Lung (tissue), 17 donors: ENCODE measurements at places on chromosomes 12 and 14. TPM values are rescaled to one million over a fixed set of nuclear protein-coding genes. Genes with fewer than 3 reads are reported as not detected.

SCNN1A gene
- total RNA-seq = 122 TPM

DNA sequence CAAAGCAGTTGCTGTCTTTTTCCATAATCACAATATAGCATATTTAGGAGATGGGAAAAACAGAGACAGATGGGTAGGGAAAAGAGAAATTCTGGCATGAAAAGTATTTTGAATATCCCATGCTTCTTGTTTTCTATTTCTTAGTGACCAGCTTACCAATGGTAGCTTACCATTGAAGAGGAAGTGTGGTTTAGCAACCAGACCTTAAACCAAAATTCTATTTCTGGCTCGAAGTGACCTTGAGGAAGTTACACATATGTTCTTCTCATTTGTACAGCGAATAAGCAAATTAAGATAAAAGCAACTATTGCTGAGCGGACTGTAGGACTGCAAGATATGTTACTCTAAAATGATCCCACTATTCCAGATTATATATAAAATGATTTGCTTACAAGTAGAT lies 82.9 kb downstream of the FGD4 start:
- no peak for DNase-seq
- no peaks in the 10 kb centered on the region for H3K4me1 ChIP-seq
- H3K4me3 ChIP-seq = no peak overlapping the region
- H3K27ac ChIP-seq = no peak overlapping the region
- no peaks in the 10 kb centered on the region for H3K27me3 ChIP-seq
- no peaks in the 10 kb centered on the region for H3K36me3 ChIP-seq

DNA sequence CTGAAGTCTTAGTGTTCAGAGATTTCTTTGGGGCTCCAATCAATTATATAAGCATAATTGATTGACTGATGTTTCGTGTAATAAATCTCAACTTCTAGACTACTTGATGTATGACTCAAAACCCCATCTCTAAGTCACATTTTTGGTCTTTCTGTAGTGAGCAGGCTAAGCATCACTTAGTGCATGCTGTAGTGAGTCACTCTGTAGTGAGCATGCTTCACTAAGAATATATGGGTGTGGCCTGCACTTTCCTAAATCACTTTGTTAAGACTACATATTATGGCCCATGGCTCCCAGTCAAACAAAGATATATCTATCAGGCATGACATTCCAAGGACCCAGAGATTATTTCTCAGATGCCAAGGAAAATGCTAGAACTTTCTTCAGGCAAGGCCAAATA lies 909.4 kb upstream of the LRFN5 start:
- no peak overlapping the region for H3K27ac ChIP-seq
- no peaks in the 10 kb centered on the region for H3K36me3 ChIP-seq
- DNase-seq = no peak
- no peak overlapping the region for H3K4me3 ChIP-seq
- H3K4me1 ChIP-seq = no peaks in the 10 kb centered on the region

GRCh38 chr12:62575036-62575435 lies 108.4 kb downstream of the MON2 start:
- no peaks in the 10 kb centered on the region for H3K27me3 ChIP-seq
- H3K4me1 ChIP-seq = no peaks in the 10 kb centered on the region
- no peak overlapping the region for H3K4me3 ChIP-seq
- no peak for DNase-seq

DNA sequence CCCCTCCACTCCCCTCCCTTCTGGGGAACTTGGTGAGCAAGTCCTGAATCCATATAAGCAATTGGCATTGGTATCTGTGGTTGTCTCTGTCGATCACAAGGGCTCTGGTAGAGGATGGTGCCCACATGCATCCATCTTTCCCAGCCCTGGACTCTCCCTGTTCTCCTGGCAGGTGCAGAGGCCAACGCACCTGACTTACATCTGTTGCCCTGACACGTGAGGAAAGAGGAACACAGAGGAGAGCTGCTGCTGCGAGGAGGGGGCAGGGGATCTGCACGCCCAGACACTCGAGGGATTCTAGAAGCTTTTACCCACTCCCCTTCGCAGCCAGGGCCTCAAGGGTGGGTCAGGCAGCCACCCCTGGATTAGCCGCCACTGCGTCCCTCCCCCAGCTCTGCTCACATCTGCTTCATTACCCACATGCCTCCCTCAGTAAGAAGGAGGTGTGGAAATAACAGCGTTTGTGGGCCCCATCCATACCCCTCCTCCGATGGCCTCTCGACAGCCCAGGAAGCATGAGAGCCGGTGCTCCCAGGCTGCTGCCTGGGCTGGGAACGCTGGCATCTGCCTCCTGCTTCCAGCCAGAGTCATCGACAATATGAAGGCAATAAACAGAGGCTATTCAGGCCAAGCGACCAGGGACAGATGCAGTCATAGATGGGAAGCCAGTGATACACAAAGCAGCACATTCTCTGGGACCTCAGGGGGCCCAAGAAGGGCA lies 56.5 kb downstream of the KDM2B start:
- peaks cover 4% of the 10 kb centered on the region for H3K36me3 ChIP-seq
- no peak overlapping the region for H3K27ac ChIP-seq
- no peaks in the 10 kb centered on the region for H3K27me3 ChIP-seq
- DNase-seq = no peak
- no peak overlapping the region for H3K4me3 ChIP-seq

DNA sequence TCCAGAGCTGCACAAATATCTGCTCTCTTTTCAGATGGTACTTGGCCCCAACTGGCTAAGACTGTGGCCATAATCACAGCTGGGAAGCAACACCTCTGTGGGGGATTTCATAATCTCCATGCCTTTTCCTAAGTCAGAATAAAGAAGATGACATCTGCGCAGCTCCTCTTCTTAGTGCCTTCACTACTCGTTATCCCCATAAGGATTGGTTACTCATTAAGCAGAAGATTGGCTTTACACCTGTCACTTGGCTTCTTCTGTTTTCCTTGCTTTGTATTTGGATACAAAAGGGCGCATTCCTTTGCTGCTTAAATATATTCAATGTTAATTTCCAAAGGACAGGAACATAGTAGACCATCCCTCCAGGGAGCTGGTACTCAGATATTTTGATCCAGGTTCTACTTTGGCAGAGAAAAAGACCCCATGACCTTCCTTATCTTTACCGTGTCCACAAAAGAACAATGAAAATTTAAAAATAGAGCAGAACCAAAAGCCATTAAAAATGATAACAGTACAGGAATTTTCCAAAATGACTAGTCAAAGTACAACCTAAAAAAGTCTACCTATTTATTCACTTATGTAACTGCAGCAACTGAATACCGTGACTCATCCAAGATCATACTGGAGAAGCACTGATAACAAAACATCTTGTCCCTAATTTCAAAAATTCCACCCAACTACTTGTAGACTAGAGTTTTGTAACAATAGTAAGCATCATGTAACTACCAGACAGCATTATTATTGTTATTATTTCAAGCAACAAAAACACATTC lies 352.3 kb upstream of the TMPO start:
- H3K36me3 ChIP-seq = no peaks in the 10 kb centered on the region
- H3K4me3 ChIP-seq = no peak overlapping the region
- peaks cover 5% of the 10 kb centered on the region for H3K4me1 ChIP-seq
- no peak overlapping the region for H3K27ac ChIP-seq
- no peaks in the 10 kb centered on the region for H3K27me3 ChIP-seq

DNA sequence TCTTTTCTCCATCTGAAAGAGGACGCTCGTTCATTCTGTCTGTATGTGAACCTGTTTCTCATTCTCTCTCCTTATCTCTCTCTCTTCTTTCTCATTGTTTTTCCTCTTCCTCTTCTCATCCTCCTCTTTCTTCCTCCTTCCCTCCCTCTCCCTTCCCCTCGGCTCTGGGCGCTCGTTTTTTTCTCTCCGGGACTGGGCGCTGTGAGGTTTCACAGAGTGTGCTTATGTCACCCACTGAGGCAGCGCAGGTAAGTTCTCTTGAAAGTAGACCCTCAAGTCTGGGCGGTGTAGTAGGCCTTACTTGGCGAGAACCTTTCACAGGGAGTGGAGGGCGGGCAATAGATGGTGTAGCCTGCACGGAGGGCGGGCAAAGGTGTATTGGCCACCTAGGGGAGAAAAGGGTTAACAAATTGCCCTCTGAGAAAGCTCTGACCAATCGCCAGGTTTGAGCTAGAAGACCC lies 4.5 kb upstream of the SIX1 start:
- H3K27me3 ChIP-seq = peaks cover 3% of the 10 kb centered on the region
- H3K4me3 ChIP-seq = no peak overlapping the region
- DNase-seq = no peak
- no peak overlapping the region for H3K27ac ChIP-seq
- no peaks in the 10 kb centered on the region for H3K36me3 ChIP-seq
- no peaks in the 10 kb centered on the region for H3K4me1 ChIP-seq

- H3K4me1 ChIP-seq = no peaks in the 10 kb centered on the region
- H3K27me3 ChIP-seq = no peaks in the 10 kb centered on the region
- DNase-seq = peak; percentile 42
- H3K27ac ChIP-seq = peak overlapping the region; percentile 73
- H3K36me3 ChIP-seq = no peaks in the 10 kb centered on the region
Observed at GRCh38 chr12:39441963-39442830, 723 bp downstream of the KIF21A start.

SOX5 gene
- total RNA-seq = 13.0 TPM

DNA sequence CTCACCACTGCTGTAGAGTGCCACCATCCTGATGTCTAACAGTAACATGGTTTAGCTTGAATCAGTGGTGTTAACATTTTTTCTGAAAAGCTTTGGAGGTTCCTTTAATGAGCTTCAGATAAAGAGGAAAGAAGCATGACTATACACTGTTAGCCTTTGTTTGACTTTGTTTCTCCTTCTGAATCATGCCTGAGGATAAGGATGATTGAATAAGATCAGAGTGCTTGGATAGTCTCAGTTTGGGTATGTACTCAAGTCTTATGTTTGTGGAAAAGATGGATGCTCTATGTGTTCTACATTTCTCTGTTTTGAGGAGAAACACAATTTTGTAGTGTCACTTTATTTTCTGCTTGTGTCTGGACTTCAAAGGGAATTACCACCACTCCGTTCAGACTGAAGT lies 42.0 kb downstream of the GPATCH2L start:
- H3K4me1 ChIP-seq = no peaks in the 10 kb centered on the region
- no peak for DNase-seq
- no peak overlapping the region for H3K4me3 ChIP-seq
- peaks cover 37% of the 10 kb centered on the region for H3K36me3 ChIP-seq
- no peak overlapping the region for H3K27ac ChIP-seq

DNA sequence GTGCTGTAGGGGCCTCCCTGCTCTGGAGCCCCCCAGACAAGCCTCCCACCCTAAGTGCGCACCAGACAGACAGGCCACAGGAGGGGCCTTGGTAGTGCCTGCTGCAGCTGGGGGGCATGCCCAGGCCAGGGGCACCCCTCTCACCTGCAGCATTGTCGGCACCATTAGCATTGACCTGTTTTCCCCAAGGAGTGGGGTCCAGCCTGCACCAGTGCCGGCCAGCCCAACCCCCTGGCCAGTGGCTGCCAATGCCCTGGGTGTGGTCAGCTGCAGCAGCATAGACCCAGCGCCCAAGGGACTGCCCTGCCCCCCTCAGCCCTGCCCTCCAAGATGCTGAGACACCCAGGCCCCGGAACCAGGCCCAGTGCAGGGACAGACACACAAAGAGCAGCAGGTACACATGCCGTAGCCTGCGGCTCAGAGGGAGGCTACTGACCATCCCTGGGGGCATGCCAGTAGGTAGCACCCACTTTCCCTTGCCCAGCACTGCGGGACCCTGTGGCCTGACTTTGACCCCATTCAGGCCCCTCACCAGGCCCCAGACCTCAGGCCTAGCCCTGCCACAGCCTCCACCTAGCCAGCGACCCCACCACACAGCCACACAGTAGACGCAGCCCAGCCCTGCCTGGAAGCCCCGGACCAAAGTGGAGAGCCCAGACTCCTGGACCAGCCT lies 1.0 kb downstream of the AHNAK2 start:
- no peak for DNase-seq
- H3K36me3 ChIP-seq = no peaks in the 10 kb centered on the region
- no peak overlapping the region for H3K4me3 ChIP-seq
- peaks cover 2% of the 10 kb centered on the region for H3K27me3 ChIP-seq
- H3K4me1 ChIP-seq = peaks cover 3% of the 10 kb centered on the region

DNA sequence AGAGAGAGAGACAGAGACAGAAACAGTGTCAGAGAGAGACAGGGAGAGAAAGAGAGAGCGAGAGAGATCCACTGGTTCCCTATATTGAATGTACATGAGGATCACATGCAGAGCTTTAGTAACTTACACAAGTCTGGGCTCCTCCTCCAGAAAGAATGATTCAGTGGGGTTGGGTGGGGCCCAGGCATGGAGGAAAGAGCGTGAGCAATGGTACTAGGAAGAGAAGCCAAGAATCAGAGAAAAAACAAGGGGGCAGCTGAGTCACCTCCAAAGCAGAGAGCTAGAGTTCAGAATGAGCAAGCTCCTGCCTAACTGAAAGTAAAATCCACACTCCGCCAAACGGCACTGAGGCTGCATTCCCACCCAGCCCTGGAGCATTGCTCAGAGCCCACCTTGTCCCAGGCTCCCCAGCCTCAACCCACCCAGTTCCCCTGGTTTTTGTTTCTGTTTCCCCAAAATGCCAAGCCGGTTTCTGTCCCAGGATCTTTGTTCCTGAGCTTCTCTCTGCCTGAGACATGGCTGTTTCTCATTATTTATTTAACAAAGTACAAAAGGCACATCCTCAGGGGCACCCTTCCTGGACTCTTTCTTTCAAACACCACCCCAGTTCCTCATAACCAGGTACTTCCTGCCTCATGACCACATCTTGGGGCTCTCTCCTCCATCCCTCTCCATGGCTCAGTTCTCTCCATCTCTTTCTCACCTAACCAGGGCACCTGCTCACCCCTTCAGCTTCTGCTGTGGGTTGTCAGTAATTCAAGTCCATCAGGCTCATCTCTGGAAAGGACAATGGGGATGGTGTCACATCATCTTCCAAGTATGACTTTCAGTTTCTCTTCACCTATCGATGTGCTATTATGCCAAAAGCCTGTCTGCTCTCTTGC lies 670.3 kb upstream of the TBX3 start:
- no peaks in the 10 kb centered on the region for H3K36me3 ChIP-seq
- H3K27me3 ChIP-seq = no peaks in the 10 kb centered on the region
- H3K4me3 ChIP-seq = no peak overlapping the region
- peaks cover 2% of the 10 kb centered on the region for H3K4me1 ChIP-seq
- peak overlapping the region; percentile 55 for H3K27ac ChIP-seq
- no peak for DNase-seq

RND1 gene
- total RNA-seq = 5.3 TPM

RFX4 gene
- not detected for total RNA-seq
